ENCODE measurements at places on chromosomes 16 and 17. TPM values are rescaled to one million over a fixed set of nuclear protein-coding genes. Genes with fewer than 3 reads are reported as not detected.

The HCRT gene
- total RNA-seq: not detected

The CRHR1 gene
- total RNA-seq: 1.4 TPM

- no peak for DNase-seq
These were observed 14.2 kb downstream of the POLR3K start for GRCh38 chr16:38941-39892.

GRCh38 chr17:72124438-72124775 lies 3.6 kb downstream of the SOX9 start:
- DNase-seq: no peak

Measured in prostate gland (tissue), 2 donors.